ENCODE measurements at places on chromosomes 1 and 21. TPM values are rescaled to one million over a fixed set of nuclear protein-coding genes. Genes with fewer than 3 reads are reported as not detected.

Gene UHMK1
- 45.6 TPM for total RNA-seq

DNA sequence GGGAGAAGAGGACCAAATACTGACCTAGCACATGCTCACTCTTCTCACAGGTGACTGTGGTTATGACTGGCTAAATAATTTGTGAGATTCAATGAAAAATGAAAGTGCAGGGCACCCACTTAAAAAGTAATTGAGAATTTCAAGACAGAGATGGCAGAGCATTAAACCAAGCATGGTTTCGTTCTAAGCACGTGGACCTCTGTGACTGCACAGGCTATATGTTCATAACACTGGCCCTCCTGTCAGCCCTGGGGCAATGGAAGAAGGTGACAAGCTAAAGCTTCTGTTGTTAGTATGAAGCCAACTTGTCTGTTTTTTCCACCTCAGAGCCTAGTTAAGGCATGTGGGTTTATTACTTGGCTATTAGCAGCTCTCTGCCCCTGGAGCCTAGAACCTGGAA is 130.9 kb downstream of the FASLG start:
- H3K27ac ChIP-seq, result no peak overlapping the region
- no peak for DNase-seq
- no peak overlapping the region for H3K4me3 ChIP-seq
- no peaks in the 10 kb centered on the region for H3K36me3 ChIP-seq
- H3K27me3 ChIP-seq, result no peaks in the 10 kb centered on the region

GRCh38 chr1:180211156-180211859 is 18.8 kb upstream of the LHX4 start:
- no peaks in the 10 kb centered on the region for H3K36me3 ChIP-seq
- no peak overlapping the region for H3K27ac ChIP-seq
- no peak overlapping the region for H3K4me3 ChIP-seq
- peaks cover 7% of the 10 kb centered on the region for H3K27me3 ChIP-seq
- DNase-seq, result no peak

DNA sequence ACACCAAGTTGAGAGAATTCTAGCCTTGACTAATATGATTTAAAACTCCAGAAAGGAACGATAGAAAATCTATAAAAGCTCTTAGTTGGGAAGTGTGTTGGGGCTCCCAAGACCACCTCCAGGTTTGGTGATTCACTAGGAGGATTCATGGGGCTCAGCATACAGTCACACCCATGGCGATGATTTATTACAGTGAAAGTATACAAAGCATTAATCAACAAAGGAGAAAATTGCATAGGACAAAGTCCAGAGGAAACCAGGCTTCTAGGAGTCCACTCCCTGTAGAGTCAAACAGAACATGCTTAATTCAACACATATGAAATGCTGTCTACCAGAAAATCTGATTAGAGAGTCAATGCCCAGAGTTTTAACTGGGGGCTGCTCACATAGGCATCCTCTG is 4.8 kb downstream of the CDCA8 start:
- peaks cover 15% of the 10 kb centered on the region for H3K4me1 ChIP-seq
- H3K36me3 ChIP-seq, result peaks cover 56% of the 10 kb centered on the region
- no peak overlapping the region for H3K27ac ChIP-seq
- H3K4me3 ChIP-seq, result no peak overlapping the region

Gene RALGPS2
- total RNA-seq, result 2.8 TPM
